GM04504 (cell line): ENCODE measurements at places on chromosomes 4 and X.
A peak's percentile ranks its signal among the peaks of the same experiment; 100 is the strongest.

DNA sequence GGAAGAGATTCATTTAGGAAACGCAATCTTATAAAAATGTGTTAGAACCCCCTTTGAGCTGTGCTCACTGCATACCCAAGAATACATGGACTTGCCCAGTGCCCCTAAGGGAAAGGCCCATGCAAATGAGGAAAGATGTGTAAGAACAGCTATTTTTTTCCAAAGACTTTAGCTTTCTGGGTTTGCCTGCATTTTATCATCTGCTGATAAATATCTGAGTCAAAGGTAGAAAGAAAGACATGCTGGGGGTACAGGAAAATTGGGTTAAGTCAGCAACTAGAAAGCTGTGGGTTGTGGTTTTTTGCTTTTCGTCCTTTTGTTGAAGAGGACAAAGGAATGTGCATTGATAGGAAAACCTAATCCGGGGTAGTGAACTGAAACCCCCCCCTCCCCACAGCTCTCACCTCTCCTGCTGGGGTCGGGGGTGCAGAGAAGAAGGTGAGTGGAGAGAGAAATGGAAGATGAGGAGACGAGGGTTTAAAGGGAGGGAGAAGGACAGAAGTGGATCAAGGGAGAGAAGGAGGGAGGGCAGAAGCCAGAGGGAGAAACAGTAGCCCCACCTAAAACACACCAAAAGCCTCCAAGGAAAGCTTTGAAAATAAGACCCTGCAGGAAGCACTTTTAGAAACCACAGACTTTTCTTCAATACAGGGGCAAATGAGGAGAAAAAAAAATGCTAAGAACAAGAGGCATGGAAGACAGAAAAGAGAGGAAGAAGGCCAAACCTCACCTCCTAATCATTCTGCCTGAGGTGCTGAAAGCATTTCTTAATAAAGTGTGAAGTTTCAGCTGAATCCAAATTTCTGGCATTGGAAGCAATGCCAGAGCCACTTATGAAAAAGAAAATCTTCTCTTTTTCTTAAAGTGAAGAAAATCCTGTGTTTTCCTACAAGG is 49.3 kb downstream of the KDR start:
- no peak for DNase-seq

DNA sequence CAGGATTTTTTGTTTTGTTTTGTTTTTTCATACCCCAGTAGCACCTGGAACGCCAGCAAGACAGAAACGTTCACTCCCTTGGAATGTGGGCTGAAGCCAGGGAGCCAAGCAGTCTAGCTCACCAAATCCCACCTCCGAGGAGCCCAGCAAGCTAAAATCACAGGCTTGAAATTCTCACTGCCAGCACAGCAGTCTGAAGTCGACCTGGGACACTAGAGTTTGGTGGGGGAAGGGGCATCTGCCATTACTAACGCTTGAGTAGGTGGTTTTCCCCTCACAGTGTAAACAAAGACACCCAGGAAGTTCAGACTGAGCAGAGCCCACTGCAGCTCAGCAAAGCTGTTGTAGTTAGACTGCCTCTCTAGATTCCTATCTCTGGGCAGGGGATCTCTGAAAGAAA is 99.6 kb upstream of the FGF16 start:
- no peak for DNase-seq

DNA sequence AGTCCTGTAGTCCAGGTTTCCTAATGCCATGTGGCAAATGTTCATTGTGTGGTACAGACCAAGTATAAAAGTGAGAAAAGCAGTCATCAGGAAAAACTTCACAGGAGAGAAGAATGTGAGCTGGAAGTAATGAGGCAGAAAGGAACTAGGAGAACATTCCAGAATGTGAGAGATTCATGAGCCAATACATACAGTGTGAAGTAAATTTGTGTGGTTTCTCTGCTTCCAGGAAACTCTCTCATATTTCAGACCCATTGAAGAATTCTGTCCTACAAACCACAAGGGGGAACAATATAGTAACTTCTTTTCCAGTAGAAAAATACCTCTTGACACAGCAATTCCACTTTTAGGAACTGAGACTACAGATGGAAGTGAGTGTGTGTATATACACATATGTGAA is 136.5 kb downstream of the RNF150 start:
- peak; percentile 38 for DNase-seq

DNA sequence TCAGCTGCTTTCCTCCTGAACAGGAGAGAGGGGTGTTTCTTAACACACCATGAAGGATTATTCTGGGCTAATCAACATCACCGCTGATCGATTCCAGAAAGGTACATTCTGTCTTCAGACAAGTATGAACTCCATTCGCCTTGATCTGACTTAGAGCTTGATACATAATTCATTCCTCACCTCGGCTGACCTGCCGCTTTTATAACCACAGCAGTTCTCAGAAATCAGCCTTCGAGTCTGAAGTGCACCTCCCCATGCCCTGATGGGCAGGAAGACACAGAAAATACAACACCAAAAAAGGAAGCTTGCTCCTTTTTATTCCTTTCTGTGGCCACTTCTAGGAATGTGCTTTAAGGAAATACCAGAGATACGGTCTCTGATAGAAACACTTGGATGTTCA is 85.7 kb downstream of the JAKMIP1 start:
- no peak for DNase-seq

DNA sequence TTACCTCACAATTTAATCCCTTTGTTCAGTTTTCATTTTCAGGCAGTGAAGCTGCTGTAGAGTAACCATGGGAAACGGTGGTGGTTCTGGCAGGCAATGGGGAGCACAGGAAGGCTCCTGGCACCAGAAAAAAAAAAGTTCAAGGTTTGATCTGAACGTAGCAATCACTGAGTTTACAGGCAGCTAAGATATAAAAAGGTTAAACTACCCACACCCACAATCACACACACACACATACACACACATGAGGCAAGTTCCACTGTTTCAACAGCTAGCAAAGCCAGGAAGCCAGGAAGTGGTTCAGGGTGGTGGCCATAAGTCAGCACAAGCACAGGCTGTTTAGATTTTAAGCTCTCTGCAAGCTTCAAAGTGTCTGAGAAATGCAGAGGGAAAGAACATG is at the start of gene SULT1B1:
TSS of gene SULT1B1 (minus strand) at position 166 of the 400 bp plus-strand sequence. CDS start 5,403 bp downstream, outside the sequence.
- DNase-seq, result no peak

GRCh38 chr4:141047228-141047884 is 85.9 kb downstream of the RNF150 start:
- peak; percentile 21 for DNase-seq
